ENCODE measurements at places on chromosomes 13 and 19. TPM values are rescaled to one million over a fixed set of nuclear protein-coding genes. Genes with fewer than 3 reads are reported as not detected.

DNA sequence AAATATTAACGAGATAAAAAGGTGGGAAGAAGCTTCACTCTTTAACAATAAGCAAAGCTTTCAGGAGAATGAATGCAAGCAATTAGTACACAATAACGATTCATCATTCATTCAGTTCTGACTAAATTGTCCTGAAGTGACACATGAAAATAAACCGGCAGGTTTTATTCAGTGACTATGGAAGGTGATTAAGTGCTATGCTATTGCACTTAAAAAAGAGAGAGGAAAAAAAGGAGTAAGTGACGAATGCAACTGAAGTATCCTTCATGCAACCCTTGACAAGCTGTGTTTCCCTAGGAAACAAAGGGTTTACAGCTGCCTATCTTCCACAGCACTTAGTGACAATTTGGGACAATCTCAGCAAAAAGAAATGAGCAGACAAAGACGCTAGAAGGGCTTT is 1.4 kb downstream of the LIG4 start:
- DNase-seq: peak; percentile 47

DNA sequence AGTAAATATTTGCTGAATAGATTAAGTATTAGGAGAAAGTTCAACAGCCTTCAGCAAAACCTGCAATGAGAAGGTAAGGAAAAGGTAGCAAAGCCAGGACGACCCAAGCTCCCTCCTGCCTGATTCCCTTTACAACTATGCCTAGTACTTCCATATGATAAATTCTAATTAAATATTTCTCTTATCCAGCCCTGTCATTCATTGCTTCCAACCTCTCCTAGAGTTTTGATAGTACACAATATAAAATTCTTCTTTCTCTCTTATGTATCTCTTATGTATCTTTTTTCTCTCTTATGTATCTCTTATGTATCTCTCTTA is 187.2 kb downstream of the DCT start:
- no peak for DNase-seq

GRCh38 chr19:48419158-48419920 is 25.9 kb downstream of the GRIN2D start:
- no peak for DNase-seq

GRCh38 chr19:14467816-14468215 is 7.3 kb downstream of the PTGER1 start:
- DNase-seq: no peak

GRCh38 chr13:111650626-111651025 is 330.2 kb downstream of the TEX29 start:
- DNase-seq: no peak

- DNase-seq: no peak
Observed at GRCh38 chr13:97308735-97309429, 86.7 kb downstream of the MBNL2 start.

GRCh38 chr13:24203811-24204210 is 43.3 kb downstream of the SPATA13 start:
- DNase-seq: no peak

GRCh38 chr13:26540334-26540733 is 17.1 kb upstream of the WASF3 start:
- no peak for DNase-seq

GRCh38 chr13:21022056-21022979 is 39.1 kb downstream of the LATS2 start:
- DNase-seq: no peak

DNA sequence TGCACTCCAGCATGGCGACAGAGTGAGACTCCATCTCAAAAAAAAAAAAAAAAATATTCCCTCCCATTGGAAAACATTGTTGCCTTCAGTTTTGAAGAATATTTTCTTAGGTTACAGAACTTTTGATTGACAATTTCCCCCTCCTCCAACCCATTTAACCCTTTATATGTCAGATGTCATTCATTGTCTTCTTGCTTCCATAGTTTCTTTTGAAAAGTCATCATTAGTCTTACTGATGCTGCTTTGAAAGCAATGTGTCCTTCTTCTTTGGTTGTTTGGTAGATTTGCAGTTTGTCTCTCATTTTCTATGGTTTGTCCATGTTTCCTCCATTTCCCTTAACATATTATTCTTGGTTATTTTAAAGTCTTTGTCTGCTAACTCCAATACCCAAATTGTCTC is 25.4 kb downstream of the ZNF558 start:
- DNase-seq: no peak

DNA sequence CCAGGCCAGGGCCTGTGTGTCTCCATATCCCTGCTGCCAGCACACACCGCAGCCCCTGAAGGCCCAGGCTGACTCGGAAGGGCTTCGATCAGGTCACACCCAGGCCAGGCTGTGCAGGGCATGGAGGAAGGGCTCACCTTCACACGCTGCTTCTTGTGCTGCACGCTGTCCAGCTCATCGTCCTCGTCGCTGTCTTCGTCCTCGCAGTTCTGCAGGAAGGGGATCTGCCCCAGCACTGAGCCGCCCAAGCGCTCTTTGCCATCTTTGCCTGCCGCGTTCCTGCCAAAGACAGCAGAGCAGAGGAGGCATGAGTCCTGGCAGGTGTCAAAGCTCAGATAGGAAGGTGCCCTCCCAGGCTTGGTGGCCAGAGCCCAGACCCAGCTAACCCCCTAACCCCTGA is 13.7 kb upstream of the PRKD2 start:
- no peak for DNase-seq

GRCh38 chr13:66926200-66926850 is 303.8 kb downstream of the PCDH9 start:
- DNase-seq: no peak

GRCh38 chr19:1854039-1854541 is 5.8 kb upstream of the REXO1 start:
- no peak for DNase-seq

DNA sequence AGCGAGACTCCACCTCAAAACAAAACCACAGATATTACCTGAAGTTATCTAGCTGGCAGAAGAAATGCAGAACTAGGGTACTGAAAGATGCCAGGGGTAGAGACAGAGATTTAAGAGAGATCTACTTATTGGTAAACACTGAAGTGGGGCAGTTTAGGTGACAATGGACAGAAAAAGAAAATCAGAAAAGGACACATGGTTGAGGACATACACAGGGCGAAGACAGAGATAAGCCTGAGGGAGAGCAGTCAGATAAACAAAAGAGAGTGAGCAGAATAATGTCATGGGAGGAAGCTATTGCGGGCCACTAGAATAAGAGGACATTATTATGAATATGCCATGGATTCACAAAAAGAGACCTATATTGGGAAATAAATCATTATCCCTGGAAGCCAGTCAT is 3.3 kb downstream of the NEK5 start:
- DNase-seq: no peak

- no peak for DNase-seq
Observed at GRCh38 chr13:76958841-76959432, 10.6 kb downstream of the ACOD1 start.

GRCh38 chr19:33724021-33724720 is 72.5 kb upstream of the KCTD15 start:
- no peak for DNase-seq

DNA sequence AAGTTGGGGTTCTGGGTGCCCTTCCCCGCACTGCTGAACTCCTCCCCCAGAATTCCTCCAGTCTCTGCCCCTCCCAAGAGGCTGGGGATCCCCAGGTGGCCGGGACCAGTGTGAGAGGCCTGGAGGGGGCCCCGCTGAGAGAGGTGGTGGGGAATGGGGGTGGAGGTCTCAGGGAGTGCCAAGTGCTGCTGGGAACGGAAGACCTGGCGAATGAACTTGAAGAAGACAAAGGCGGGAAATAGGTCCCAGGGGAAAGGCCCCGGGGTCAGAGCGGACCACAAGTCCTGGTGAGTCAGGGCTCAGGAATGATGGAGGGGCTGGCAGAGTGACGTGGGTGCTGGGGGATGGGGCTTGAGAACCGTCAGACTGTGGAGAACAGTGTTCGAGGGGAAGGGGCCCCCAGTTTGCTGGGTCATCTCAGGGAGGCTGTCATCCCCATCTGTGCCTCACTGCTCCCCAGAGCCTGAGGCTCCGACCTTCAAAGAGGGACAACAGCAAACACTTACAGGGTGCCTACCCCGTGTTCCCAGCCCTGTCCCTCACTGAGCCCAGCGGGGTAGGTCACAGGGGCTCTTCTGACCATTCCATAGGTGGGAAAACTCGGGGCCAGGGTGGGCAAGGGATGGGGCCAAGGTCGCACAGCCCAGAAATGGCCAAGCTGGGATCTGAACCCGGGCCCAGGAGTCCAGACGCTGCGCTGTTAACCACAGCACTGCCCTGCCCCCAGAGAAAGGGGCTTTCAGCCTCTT is 16.0 kb upstream of the SEMA6B start:
- DNase-seq: peak; percentile 53

GRCh38 chr19:15194938-15195337 is 5.9 kb downstream of the NOTCH3 start:
- no peak for DNase-seq

DNA sequence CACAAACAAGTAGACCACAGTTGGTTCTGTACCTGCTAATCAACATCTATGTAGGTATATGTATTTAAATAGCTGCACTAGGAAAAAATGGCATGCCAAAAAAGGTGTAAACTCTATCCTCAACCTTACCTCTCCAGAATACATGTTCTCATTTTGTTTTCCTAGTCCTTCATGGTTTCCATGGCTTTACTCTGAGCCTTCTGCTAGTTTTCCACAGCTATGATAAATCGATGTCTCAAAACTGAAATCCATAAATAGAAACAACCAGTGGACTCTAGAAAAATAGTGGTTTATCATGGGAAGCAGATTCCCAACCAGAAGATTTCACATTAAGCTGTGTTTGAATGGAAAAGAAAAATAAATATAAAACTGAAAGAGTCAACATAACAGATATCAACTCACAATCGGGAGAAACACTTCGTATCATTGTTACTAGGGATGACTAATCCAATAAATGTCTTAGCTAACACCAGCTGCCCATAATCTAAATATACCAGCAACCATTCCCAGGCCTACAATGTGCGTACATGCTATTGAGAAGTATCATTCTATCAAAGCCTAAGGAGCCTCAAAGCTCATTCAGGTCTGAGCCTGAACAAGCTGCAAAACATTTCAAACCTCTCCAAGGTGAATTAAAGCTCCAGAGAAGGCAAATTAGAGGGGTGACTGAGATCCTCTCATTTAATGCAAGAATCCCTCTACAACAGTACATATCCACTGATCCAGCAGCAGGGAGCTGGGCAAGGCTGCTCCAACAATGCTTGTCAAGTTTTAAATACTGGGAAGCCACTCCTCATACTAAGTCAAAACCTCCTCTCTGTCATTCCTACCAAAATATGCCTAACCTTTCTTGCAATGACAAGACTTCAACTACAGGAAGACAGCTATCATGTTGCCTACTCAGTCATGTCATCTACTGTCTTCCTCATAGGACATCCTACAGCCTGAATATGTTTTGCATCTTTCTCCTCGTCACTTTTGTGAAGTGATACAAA is 90.2 kb downstream of the KCTD12 start:
- DNase-seq: no peak

GRCh38 chr13:92355213-92355612 is 871.4 kb upstream of the GPC6 start:
- peak; percentile 20 for DNase-seq

ERICH4 gene
- not detected for polyA plus RNA-seq

PCID2 gene
- polyA plus RNA-seq: 29.1 TPM

OR7C1 gene
- polyA plus RNA-seq: not detected

GZMM gene
- not detected for polyA plus RNA-seq
